ENCODE measurements at places on chromosomes 1 and 21.

GRCh38 chr1:21574466-21575151 is 65.4 kb downstream of the ALPL start:
- no peak for DNase-seq

- DNase-seq: no peak
Measured at GRCh38 chr21:16570856-16571255, 841.1 kb downstream of the USP25 start.

GRCh38 chr1:203039609-203040512 is 13.6 kb downstream of the PPFIA4 start:
- DNase-seq: no peak

GRCh38 chr1:29426701-29427279 is 190.5 kb downstream of the PTPRU start:
- DNase-seq: no peak

- no peak for DNase-seq
Measured at GRCh38 chr1:234750922-234751627, 141.1 kb upstream of the IRF2BP2 start.

- DNase-seq: no peak
Measured at GRCh38 chr1:172270605-172271004, 149.9 kb upstream of the C1orf105 start.

DNA sequence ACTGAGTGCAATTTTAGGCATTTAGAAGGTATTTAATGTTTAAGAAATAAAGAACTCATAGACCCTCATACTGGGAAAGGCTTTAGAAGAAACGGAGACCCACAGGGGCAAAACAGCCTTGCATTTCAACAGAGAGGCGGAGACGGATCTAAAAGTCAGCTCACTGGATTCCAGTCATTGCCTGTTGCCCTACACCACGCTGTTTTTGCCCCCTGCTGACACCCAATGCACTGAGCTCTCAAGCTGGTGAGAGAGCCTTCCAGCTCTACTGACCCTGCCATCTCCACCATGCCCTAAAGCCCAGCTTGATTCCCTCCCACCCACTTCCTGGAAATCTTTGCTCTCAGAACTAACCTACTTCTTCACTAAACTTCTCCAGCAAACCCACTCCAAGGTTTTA is 7.2 kb upstream of the TRAF3IP3 start:
- no peak for DNase-seq

- DNase-seq: no peak
Measured at GRCh38 chr1:111236379-111236778, 8.9 kb downstream of the CHI3L2 start.

DNA sequence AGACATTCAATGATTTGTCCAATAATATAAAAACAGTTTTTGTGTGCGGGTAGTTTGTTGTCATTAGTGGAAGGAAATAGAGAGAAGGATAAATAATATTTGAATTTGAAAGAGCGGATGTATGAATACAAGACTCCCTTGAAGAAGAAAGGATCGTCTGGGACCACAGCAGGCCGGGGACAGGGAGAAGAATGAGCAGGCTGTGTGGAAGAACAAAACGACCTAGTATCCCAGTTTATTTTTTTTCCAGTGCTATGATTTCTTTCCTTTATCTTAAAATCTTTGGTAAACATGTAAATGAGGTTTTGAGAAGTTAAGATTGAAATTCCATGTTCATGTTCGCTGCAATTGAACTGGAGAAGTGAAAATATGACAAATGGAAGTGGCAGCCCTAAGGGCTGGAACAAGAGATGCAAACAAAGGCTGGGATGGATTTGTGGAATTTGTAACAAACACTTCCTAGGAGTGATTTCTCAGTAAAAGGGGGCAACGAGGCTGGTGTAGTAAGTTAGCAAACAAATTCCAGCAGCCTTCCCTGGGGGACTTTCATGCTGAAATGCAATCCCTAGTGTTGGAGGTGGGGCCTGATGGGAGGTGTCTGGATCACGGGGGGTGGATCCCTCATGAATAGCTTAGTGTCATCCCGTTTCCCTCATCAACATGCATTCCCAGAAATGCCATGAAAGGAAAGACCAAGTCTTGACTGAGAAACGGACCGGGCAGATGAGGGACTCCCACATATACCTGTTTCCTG is 10.2 kb upstream of the IFI16 start:
- no peak for DNase-seq

Measured in stimulated activated naive CD4-positive, alpha-beta T cell (primary cell).